T-cell (primary cell): ENCODE measurements at places on chromosomes 11 and 22. TPM values are rescaled to one million over a fixed set of nuclear protein-coding genes. Genes with fewer than 3 reads are reported as not detected.

Gene MFRP
- not detected for total RNA-seq

DNA sequence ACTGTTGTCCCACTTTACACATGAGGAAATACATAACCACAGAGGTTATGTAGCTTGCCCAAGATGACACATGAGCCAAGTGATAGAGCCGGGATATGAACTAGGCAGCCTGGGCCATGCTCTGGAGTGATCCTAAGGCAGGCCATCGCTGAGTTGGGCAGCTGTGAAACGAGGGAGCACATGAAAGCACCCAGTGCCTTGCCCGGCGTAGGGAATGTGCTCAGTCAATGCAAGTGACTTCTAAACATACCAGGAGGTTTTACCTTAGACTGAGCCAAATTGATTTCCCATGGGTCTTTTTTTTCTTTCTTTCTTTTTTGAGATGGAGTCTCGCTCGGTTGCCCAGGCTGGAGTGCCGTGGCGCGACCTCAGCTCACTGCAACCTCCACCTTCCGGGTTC lies 10.5 kb downstream of the GRIK4 start:
- no peaks in the 10 kb centered on the region for H3K4me1 ChIP-seq
- no peak for DNase-seq
- H3K36me3 ChIP-seq = no peaks in the 10 kb centered on the region
- H3K27me3 ChIP-seq = peaks cover 64% of the 10 kb centered on the region

Gene KRTAP5-7
- not detected for total RNA-seq

Gene MPPED1
- not detected for total RNA-seq

GRCh38 chr11:109853156-109853776 lies 239.9 kb upstream of the ZC3H12C start:
- no peaks in the 10 kb centered on the region for H3K4me1 ChIP-seq
- H3K27ac ChIP-seq = no peak overlapping the region
- no peaks in the 10 kb centered on the region for H3K27me3 ChIP-seq

DNA sequence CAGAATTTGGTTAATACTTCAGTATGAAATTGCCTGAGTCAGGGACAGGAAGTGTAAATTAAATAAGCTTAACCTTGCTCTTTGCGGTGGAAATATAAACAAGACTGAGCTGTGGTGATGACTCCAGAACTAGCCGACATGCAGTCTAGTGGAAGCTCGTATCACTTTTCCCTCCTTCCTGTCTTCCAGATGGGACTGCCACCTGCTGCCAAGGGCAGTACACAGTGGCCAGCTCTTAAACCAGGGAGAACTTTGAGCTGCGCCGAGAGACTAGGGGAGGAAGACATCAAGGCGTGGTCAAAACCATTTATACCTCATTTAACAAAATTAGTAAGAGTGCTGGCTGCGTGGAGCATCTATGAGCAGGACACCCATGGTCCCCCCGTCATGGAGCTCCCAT lies 31.3 kb upstream of the CTTN start:
- DNase-seq = no peak
- H3K4me3 ChIP-seq = no peak overlapping the region
- no peaks in the 10 kb centered on the region for H3K27me3 ChIP-seq
- H3K36me3 ChIP-seq = peaks cover 18% of the 10 kb centered on the region
- H3K4me1 ChIP-seq = peaks cover 26% of the 10 kb centered on the region
- no peak overlapping the region for H3K27ac ChIP-seq

GRCh38 chr22:27241430-27242321 lies 559.9 kb downstream of the MN1 start:
- H3K4me1 ChIP-seq = no peaks in the 10 kb centered on the region
- H3K27ac ChIP-seq = no peak overlapping the region
- H3K36me3 ChIP-seq = no peaks in the 10 kb centered on the region
- DNase-seq = no peak

GRCh38 chr11:79196950-79197349 lies 243.9 kb downstream of the TENM4 start:
- H3K27me3 ChIP-seq = no peaks in the 10 kb centered on the region
- no peak overlapping the region for H3K27ac ChIP-seq
- H3K4me3 ChIP-seq = no peak overlapping the region
- no peak for DNase-seq
- H3K4me1 ChIP-seq = no peaks in the 10 kb centered on the region

Gene UPK3A
- not detected for total RNA-seq

DNA sequence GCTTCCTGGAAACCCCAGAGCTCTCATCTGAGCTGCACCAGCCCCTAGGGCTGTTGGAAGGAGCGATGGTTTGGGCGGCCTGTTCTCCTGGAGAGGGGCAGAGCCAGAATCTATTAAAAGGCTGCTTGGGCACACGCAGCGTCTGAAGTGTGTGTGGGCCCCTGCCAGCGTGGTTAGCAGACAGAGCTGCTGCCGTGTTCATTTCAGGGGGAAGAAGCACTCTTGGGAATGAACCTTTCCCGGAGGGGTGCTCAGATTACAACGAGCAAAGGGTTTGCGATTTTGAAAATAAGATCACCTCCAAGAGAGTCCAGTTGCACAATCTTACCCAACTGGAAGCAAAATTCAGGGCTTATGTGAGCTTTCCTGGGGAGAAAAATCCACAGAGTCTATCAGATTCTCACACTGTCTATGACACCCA lies 12.9 kb downstream of the ANO1 start:
- no peak overlapping the region for H3K4me3 ChIP-seq
- no peak for DNase-seq
- H3K27me3 ChIP-seq = peaks cover 44% of the 10 kb centered on the region
- no peaks in the 10 kb centered on the region for H3K36me3 ChIP-seq
- no peaks in the 10 kb centered on the region for H3K4me1 ChIP-seq
- no peak overlapping the region for H3K27ac ChIP-seq

DNA sequence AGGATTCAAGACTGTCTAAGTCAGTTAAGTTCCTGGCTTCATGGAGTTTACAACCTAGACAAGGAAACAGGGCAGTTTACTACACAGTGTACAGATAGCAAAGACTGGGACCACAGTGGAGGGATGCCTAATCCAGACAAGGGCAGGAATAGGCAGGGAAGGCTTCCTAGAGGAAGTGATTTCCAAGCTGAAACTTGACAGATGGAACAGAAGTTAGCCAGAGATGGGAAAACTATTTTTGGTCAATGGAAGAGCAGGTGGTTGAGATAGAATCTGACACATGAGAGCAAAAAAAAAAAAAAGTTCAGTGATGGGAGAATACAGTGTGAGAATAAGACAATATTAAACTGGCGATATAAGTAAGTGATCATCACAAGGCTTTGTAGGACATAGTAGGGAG lies 1.3 kb downstream of the COA4 start:
- H3K27ac ChIP-seq = peak overlapping the region; percentile 75
- no peak for DNase-seq
- no peak overlapping the region for H3K4me3 ChIP-seq
- H3K27me3 ChIP-seq = no peaks in the 10 kb centered on the region

- no peaks in the 10 kb centered on the region for H3K27me3 ChIP-seq
- no peak overlapping the region for H3K4me3 ChIP-seq
- no peak for DNase-seq
Observed at GRCh38 chr11:117200813-117201657, 1.9 kb downstream of the TAGLN start.

GRCh38 chr11:94738746-94739145 lies 29.4 kb upstream of the AMOTL1 start:
- H3K4me1 ChIP-seq = peaks cover 8% of the 10 kb centered on the region
- H3K4me3 ChIP-seq = no peak overlapping the region
- H3K27ac ChIP-seq = no peak overlapping the region

DNA sequence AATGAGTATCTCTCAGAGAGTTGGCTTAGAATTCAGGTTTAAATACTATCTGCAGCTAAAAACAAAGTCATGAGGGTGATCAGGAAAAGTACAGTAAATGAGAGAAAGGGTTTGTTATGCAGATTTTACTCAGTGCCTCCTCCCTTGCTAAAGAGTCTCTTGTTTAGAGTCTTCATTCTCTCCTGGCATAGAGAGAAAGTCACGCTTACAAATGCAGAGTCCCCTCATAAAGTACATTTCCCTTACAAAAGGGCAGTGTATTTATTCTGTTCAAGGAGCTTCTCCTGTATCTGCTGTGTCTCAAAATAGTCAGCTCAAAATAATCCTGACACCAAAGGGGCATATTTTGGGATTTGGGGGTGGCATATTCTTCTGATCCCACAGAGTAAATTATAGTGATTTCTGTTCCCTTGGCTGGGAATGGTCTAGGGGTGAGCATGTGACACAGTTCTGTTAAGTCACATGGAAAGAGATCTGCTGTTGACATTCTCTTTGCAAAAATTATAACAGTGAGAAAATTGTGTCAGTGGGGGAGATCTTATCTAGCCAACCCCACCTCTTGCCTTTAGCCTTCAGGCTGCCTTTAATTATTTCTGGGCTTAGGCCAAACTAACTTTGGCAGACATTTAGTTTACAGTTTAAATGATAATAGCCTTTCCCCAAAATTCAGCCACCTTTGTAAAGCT lies 102.9 kb downstream of the MTNR1B start:
- no peak overlapping the region for H3K4me3 ChIP-seq
- H3K27me3 ChIP-seq = no peaks in the 10 kb centered on the region
- no peak overlapping the region for H3K27ac ChIP-seq
- no peak for DNase-seq
- H3K36me3 ChIP-seq = no peaks in the 10 kb centered on the region
- H3K4me1 ChIP-seq = no peaks in the 10 kb centered on the region
